Hair follicle dermal papilla cell (primary cell): ENCODE measurements at places on chromosomes 4 and X. TPM values are rescaled to one million over a fixed set of nuclear protein-coding genes. Genes with fewer than 3 reads are reported as not detected.

Gene RADX
- total RNA-seq: 1.7 and 1.9 TPM in 2 replicates

Gene SMIM9
- total RNA-seq: not detected in 2 replicates

Gene LEF1
- total RNA-seq: 49.1 and 49.5 TPM in 2 replicates

Gene HTT-AS
- not detected in 2 replicates for total RNA-seq

Gene PRIMPOL
- 10.7 and 12.7 TPM in 2 replicates for total RNA-seq
